Activated T-cell treated with anti-CD3 and anti-CD28 coated beads for 4 hours (primary cell): ENCODE measurements at places on chromosomes 3 and 15.

DNA sequence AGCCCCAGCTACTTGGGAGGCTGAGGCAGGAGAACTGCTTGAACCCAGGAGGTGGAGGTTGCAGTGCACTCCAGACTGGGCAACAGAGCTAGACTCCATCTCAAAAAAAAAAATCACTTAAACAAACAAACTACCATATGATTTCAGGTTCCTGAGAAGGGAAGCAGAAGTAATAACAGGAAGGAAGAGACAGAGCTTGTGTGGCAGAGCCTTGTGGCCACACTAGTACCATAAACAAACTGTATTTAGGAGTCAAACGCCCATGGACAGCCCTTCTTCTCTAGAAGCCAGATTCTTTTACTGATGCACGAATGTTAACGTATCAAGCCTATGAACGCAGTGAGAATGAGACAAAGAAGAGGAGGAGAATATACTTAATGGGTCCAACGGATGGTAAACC, 12.0 kb downstream of the MTMR10 start:
- DNase-seq = no peak

- DNase-seq = no peak
These were observed 100.7 kb downstream of the RBMS3 start for GRCh38 chr3:29381595-29381994.

- no peak for DNase-seq
These were observed 169.7 kb downstream of the TJP1 start for GRCh38 chr15:29652595-29652994.

DNA sequence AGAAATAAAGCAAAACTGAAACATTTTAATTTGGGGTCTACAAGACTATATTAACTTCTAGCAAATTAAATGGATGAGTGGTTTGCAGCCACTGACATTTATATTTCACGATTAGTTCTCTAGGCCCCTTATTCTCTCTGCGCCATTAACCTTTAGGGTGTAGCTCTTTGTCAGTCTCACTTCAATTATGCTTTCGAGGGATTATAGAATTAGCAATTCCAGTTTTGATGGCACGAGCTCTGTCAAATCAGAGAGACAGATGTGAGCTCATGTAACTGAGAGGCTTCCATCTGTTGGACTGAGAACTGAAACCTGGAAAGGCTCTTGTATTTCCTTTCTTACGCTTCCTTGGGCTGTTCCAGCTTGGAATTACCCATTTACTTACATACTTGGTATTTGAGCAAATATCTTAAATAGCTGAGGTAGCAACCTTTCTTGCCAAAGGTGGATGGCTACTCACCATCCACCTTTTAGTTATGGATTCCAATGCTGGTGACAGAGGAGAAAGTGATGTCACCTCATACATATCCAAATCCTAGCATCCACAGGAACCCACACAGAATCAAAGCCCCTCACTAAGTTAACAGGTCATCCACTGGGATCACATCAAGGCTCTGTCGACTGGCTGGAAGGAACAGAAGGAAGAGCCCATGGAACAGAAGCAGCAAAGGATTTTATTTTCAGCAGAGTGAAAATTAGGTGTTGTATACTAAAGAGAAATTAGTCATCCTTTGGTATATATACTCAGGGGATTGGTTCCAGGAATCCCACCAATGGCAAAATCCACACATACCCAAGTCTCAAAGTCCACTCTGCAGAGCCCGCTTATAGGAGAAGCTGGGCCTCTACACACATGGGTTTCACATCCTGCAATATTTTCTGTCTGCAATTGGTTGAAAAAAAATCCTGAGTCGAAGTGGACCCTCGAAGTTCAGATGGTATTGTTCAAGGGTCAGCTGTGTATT, 20.8 kb downstream of the VGLL4 start:
- DNase-seq = no peak

- no peak for DNase-seq
These were observed 4.0 kb downstream of the EPHB3 start for GRCh38 chr3:184565421-184566211.

- no peak for DNase-seq
These were observed 9.5 kb downstream of the TADA3 start for GRCh38 chr3:9782770-9783169.

DNA sequence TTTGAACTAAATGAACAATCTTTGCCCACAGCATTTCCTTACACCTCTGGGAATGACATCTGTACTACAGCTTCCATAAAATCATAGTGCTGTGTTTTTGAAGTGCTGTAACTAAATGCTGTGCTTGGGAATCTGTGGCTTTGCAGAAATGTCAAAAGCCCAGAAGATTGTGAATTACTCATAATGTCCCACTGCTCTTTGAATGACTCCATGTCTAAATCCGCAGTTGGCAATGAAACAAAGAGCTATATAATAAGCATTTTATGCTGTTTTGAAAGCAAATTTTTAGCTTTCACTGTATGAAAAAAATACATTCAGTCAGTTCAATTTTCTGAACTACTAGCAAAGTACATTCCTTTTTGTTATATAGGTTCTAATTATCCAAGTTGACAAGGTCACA, 88.6 kb upstream of the ADAMTS17 start:
- no peak for DNase-seq
